ENCODE measurements at places on chromosomes 2 and 18.

- no peak overlapping the region for H3K27ac ChIP-seq
- H3K36me3 ChIP-seq: no peaks in the 10 kb centered on the region
- H3K4me1 ChIP-seq: peaks cover 17% of the 10 kb centered on the region
- H3K27me3 ChIP-seq: no peaks in the 10 kb centered on the region
- H3K4me3 ChIP-seq: no peak overlapping the region
Measured at GRCh38 chr2:26606847-26607190, 34.3 kb downstream of the CIB4 start.

DNA sequence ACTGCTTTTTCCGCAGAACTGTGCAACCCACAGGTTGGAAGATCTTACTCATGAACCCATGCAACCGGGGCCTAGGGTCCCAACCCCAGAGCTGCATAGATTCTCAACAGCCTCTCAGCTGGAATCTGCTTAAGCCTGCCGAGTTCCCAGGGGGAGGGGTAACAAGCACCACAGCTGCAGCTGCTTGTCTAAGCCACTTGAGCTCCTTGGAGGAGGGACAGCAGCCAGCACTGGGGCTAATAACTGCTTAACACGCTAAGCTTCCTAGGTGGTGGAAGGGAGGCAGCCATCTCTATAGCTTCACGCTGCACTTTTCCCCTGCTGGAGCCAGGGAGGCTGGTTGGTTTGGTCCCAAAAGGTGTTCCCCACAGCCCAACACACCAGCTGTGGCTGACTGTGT, 311.6 kb downstream of the DSC3 start:
- H3K27me3 ChIP-seq: no peaks in the 10 kb centered on the region
- H3K4me3 ChIP-seq: no peak overlapping the region
- H3K36me3 ChIP-seq: no peaks in the 10 kb centered on the region
- H3K4me1 ChIP-seq: no peaks in the 10 kb centered on the region
- DNase-seq: no peak

- H3K4me3 ChIP-seq: no peak overlapping the region
- H3K27ac ChIP-seq: no peak overlapping the region
- DNase-seq: no peak
- H3K4me1 ChIP-seq: peaks cover 3% of the 10 kb centered on the region
- H3K36me3 ChIP-seq: peaks cover 17% of the 10 kb centered on the region
- no peaks in the 10 kb centered on the region for H3K27me3 ChIP-seq
Measured at GRCh38 chr2:241894056-241894641, 24.6 kb downstream of the RTP5 start.

DNA sequence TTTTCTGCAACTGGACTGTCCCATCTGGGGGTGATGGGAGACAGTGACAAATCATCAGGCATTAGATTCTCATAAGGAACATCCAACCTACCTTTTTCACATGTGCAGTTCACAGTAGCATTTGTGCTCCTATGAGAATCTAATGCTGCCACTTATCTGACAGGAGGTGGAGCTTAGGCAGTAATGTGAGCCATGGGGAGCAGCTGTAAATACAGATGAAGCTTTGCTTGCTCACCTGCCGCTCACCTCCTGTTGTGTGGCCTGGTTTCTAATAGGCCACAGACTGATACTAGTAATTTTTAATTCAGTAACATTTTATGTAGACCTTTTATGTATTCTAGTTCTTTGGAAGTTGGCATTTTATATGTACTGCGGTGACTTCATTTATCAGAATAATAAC, 180.1 kb upstream of the SPOPL start:
- no peak overlapping the region for H3K27ac ChIP-seq
- no peak for DNase-seq
- H3K36me3 ChIP-seq: no peaks in the 10 kb centered on the region
- H3K4me3 ChIP-seq: no peak overlapping the region

DNA sequence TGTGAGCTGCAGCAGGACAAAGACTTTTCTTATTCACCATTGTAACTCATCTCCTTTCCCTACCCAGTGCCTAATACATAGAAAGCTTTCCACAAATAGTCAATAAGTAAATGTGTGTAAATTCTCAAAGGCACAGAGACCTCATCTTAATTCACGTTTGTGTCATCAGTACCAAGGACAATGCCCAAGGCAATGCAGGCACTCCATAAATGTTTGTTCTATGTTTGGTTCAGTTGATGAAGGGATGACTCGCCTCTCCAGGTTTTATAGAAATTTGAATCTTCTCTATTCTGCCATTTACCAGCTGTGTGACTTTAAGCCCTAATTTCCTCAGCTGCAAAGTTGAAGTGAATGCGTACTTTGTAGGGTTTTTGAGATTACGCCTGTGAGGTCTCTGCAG, 2.1 kb upstream of the MOGAT1 start:
- H3K27ac ChIP-seq: no peak overlapping the region
- H3K36me3 ChIP-seq: no peaks in the 10 kb centered on the region
- H3K4me1 ChIP-seq: peaks cover 9% of the 10 kb centered on the region
- no peak overlapping the region for H3K4me3 ChIP-seq
- no peak for DNase-seq

DNA sequence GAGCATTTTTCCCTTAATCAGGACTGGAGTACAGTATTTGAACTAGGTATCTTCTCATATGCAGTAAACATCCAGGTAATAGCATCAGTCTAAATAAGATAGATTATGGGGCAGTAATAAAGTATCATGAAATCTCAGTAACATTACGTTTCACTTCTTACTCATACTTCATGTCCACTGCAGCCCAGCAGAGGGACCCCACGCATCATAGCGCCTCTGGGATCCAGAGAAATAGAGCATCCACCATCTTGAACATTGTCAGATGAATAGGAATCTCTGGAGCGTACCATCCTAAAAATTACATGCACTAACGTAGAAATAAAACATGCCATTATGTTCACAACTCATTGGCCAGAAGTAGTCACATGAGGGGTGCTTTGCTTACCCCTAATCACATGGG, 499.0 kb downstream of the CPS1 start:
- no peaks in the 10 kb centered on the region for H3K4me1 ChIP-seq
- H3K27ac ChIP-seq: no peak overlapping the region
- no peak for DNase-seq
- no peak overlapping the region for H3K4me3 ChIP-seq
- H3K27me3 ChIP-seq: no peaks in the 10 kb centered on the region

- H3K4me3 ChIP-seq: no peak overlapping the region
- no peaks in the 10 kb centered on the region for H3K36me3 ChIP-seq
- H3K27ac ChIP-seq: no peak overlapping the region
- H3K4me1 ChIP-seq: no peaks in the 10 kb centered on the region
- no peak for DNase-seq
Measured at GRCh38 chr2:72094701-72095100, 53.0 kb downstream of the CYP26B1 start.

DNA sequence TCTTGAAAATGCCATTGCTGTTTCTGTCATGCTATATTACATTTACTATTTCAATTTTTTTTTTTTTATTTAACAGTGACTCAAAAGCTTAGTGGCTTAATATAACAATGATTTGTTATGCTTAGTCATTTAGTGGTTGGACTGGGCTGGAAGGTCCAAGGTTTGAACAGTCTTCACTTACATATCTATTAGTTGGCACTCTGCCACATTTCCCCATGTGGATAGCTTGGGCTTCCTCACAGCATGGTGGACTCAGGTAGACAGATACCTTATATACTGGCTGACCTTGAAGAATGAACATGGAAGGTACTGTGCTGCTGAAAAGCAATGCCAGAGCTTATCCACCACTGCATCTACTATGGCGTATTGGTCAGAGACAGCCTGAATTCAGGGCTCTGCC, 909.5 kb upstream of the SOX11 start:
- no peaks in the 10 kb centered on the region for H3K4me1 ChIP-seq
- no peak overlapping the region for H3K27ac ChIP-seq
- DNase-seq: no peak
- no peaks in the 10 kb centered on the region for H3K27me3 ChIP-seq

DNA sequence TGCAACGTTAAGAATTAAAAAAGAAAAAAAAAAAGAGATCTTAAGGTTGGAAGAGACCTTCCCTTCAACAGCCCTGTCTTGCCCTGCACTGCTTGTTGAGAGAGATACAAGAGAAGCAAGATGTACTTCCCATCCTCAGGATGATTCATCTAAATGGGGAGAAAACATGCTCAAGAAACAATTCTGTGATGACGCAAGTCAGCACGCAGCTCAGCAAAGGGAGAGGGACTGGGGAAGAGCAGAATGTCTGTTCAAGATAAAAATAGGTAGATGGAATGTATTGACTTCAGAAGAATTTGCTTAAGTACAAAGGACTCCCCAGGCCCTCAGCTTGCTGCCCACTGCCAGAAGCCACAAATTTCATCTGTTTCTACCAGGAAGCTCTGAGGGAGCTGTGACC, 198.2 kb upstream of the SPRED2 start:
- no peaks in the 10 kb centered on the region for H3K4me1 ChIP-seq
- H3K27me3 ChIP-seq: peaks cover 3% of the 10 kb centered on the region
- no peaks in the 10 kb centered on the region for H3K36me3 ChIP-seq

DNA sequence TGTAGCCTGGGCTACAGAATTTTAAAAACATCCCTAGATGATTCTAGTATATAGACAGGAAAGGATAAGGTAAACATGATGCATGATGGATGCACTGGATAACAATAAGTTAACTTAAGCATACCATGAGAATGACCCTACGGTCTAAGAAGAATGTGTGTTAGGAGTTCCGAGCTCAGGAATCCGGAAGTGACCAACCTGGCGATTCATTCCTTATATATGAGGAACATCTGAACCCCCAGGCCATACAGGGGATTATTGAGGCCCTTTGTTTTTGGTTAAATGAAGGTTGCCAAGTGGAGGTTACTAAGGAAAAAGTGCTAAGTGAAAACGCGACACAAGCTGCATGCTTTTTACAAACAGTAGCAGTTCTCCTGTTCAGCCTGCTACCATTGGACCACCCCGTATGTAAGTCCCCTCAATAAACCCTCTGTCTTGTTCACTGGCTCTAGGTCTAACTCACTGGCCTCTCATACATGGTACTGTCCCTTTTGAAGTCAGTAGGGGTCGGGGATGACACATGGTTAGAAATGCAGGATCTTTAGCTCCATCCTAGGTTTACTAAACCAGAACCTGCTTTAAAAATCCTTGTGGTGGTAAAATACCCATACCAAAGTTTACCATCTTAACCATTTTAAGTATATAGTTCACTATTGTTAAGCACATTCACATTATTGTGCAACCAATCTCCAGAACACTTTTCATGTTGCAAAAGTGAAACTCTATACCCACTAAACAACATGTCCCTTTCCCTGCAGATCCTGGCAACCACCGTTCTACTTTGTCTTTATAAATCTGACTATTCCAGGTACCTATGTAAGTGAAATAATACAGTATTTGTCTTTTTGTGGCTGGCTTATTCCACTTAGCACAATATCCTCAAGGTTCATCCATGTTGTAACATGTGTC, 111.0 kb upstream of the MAP4K3 start:
- H3K4me3 ChIP-seq: no peak overlapping the region
- H3K27ac ChIP-seq: no peak overlapping the region
- DNase-seq: no peak
- no peaks in the 10 kb centered on the region for H3K4me1 ChIP-seq
- H3K27me3 ChIP-seq: no peaks in the 10 kb centered on the region
- H3K36me3 ChIP-seq: no peaks in the 10 kb centered on the region

DNA sequence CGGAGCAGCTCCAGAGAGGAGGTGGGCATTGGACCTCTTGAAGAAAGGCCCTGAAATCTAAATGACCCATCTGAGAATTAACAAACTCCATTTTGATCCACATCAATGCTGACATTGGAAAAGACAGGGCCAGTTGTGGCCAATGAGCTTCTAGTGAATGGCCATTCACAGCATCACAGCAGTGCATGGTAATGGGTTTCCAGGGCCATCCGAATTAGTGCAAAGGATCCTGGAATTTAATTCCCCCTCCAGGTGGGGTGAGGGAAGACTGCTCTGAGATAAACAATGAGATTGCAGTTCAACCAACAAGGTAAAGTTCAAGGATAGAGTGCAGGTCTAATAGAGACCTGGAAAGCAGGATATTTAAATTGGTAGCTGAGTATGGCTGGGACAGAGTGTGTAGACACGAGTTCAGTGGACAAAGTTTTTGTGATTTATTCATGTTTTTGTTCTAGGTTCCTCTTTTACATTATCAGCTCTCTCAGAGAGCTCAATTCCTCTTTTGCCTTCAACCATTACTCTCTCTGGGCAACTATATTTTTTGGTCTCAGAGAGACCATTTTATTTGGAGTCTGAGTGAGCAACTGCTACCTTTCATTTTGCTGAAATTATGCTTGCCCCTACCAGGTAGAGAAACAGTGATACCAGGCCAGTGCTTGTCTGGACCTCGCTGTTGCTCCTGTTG, 5.0 kb downstream of the TACR1 start:
- H3K4me3 ChIP-seq: no peak overlapping the region
- peaks cover 5% of the 10 kb centered on the region for H3K4me1 ChIP-seq
- peaks cover 25% of the 10 kb centered on the region for H3K27me3 ChIP-seq
- no peak overlapping the region for H3K27ac ChIP-seq

DNA sequence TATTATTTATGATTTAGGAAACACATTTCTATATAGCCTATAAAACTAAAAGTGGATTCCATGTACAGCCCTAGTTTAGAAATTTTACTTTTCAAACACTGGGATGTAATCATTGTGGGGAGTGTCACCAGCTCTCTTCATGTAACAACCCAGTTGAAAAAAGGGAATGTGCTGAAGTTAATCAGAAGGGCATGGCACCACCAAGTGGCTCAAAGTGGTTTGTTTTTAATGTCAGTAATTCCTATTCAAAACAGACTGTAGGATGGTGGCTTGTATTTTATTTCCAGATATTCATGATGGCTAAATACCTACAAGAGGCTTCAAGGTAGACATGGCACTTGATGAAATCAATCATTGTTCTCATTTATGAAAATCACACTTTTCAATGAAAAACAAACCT, 58.1 kb upstream of the TMEM182 start:
- H3K4me3 ChIP-seq: no peak overlapping the region
- no peaks in the 10 kb centered on the region for H3K36me3 ChIP-seq
- DNase-seq: no peak
- H3K4me1 ChIP-seq: no peaks in the 10 kb centered on the region

- no peak overlapping the region for H3K4me3 ChIP-seq
- H3K27me3 ChIP-seq: no peaks in the 10 kb centered on the region
- no peak for DNase-seq
- H3K36me3 ChIP-seq: no peaks in the 10 kb centered on the region
Measured at GRCh38 chr18:29147944-29148343, 971.0 kb upstream of the CDH2 start.

GRCh38 chr18:13621886-13622619, 104.3 kb downstream of the FAM210A start:
- H3K4me1 ChIP-seq: peaks cover 10% of the 10 kb centered on the region
- peaks cover 36% of the 10 kb centered on the region for H3K36me3 ChIP-seq
- H3K27me3 ChIP-seq: no peaks in the 10 kb centered on the region
- DNase-seq: no peak
- H3K27ac ChIP-seq: no peak overlapping the region
- H3K4me3 ChIP-seq: no peak overlapping the region
